ENCODE measurements at places on chromosomes 1 and 21.

DNA sequence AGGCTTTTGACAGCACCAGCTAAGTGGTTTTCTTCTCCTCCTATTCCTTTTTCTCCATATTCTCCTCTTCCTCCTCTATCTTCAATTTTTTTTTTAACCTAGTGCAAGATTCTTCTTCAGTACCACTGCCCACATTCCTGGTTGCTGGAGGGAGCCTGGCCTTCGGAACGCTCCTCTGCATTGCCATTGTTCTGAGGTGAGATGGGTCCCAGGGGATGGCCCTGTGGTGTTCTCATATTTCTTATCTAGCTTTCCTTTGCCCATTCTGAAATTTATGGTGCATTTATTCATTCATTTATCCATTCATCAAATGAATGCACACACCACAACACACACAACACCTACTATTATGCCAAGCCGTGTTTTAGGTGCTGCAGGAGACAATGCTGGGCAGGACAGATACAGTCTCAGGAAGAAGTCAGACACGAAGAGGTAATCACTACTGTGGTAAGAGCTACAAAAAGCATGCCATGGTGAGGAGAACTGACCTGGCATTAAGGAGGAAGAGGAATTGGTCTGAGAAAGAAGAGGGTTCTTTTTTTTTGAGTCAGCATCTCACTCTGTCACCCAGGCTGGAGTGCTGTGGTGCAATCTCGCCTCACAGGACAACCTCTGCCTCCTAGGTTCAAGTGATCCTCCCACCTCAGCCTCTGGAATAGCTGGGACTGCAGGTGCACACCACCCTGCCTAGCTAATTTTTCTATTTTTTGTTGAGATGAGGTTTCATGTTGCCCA, 47.5 kb upstream of the TDRD10 start:
- no peak for DNase-seq

- DNase-seq = no peak
Measured at GRCh38 chr1:167118188-167118587, 24.3 kb downstream of the STYXL2 start.

- no peak for DNase-seq
Measured at GRCh38 chr1:37392051-37392450, 82.3 kb upstream of the ZC3H12A start.

GRCh38 chr1:47963568-47964358, 33.4 kb downstream of the TRABD2B start:
- DNase-seq = no peak

- no peak for DNase-seq
Measured at GRCh38 chr1:87549738-87550137, 221.1 kb downstream of the LMO4 start.

- no peak for DNase-seq
Measured at GRCh38 chr21:42343101-42343500, 7.7 kb downstream of the TFF2 start.

- peak; percentile 97 for DNase-seq
Measured at GRCh38 chr1:16145662-16146278, 10.1 kb downstream of the EPHA2 start.

- peak; percentile 79 for DNase-seq
Measured at GRCh38 chr21:45454926-45455673, 50.1 kb downstream of the COL18A1 start.

DNA sequence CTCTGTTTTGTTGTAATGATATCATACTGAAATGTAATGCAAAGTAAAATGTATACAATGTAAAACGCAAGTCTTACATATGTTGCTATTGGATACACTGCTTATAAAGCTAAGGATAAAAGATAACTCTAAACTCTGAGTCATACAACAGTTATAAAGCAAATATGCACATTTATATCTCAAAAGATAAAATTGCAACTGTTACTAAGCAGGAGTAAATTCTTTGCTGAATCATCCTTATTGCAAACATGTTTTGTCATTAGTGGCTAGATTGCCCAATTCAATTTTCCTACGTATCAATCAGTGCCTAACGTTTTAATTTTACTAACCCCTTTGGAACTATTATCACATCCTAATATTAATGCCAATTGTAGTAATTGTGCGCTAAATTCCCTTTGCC, 762.9 kb downstream of the LTN1 start:
- peak; percentile 45 for DNase-seq

- no peak for DNase-seq
Measured at GRCh38 chr1:34331020-34331926, 154.6 kb downstream of the C1orf94 start.

DNA sequence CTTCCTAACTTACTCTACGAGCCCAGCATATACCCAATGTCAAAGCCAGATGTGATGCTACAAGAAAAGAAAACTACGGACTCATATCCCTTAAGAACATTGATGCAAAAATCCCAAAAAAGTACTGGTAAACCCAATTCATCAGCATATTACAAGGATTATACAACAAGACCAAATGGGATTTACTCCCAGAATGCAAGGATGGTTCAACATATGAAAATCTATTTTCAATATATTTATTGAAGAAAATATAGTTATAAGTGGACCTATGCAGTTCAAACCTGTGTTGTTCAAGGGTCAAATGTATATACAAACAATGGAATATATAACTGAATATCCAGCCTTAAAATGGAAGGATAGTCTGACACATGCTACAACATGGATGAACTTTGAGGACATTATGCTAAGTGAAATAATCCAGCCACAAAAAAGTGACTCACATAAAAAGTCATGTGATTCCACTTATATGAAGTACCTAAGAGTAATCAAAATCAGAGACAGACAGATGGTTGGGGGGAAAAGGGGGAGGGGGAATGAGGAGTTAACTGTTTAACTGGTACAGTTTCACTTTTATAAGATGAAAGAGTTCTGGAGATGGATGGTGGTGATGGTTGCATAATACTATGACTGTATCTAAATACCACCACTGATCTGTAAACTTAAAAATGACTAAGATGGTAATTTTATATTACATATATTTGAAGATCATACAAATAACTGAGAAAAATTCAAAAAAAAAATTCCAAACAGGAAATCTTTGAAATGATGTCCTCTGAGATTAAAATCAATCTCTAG, 3.7 kb upstream of the KLF18 start:
- no peak for DNase-seq

DNA sequence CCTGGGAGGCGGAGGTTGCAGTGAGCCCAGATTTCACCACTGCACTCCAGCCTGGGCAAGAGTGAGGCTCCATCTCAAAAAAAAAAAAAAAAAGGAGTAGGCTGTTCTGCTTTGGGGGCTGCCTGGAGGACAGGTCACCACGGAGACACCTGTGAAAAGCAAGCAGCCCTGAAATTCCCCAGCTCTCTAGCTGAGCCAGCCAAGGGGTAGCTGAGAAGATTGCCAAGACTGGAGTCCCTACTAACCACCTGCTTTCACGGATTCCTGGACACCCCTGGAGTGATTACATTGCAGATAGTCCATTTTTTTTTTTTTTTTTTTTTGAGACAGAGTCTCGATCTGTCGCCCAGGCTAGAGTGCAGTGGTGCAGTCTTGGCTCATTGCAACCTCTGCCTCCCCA, 12.5 kb downstream of the GPX7 start:
- no peak for DNase-seq

DNA sequence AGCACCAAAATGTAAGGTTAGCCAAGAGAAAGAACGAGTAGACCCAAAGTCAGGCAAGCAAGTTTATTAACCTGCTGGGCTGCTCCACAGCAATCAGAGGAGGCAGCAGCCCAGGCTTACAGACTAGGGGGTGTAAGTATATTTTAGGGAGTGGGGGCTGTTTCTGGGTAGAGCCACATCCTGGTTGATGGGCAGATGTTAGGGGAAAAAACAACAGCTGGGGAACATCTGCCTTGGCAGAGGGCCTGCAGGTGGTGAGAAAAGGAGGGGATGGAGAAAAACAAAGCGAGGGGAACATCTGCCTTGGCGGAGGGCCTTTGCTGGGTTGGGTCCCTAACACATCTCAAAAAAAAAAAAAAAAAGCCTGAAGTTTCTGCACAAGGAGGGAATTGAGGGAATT, 9.7 kb upstream of the ZBTB48 start:
- no peak for DNase-seq

GRCh38 chr21:24290151-24290833, 1317.0 kb downstream of the MRPL39 start:
- no peak for DNase-seq

- peak; percentile 27 for DNase-seq
Measured at GRCh38 chr1:34781071-34781843, at the start of gene GJB3. GJB3 (plus strand) TSS chr1:34781214; CDS start chr1:34784763, 3,549 bp downstream.

DNA sequence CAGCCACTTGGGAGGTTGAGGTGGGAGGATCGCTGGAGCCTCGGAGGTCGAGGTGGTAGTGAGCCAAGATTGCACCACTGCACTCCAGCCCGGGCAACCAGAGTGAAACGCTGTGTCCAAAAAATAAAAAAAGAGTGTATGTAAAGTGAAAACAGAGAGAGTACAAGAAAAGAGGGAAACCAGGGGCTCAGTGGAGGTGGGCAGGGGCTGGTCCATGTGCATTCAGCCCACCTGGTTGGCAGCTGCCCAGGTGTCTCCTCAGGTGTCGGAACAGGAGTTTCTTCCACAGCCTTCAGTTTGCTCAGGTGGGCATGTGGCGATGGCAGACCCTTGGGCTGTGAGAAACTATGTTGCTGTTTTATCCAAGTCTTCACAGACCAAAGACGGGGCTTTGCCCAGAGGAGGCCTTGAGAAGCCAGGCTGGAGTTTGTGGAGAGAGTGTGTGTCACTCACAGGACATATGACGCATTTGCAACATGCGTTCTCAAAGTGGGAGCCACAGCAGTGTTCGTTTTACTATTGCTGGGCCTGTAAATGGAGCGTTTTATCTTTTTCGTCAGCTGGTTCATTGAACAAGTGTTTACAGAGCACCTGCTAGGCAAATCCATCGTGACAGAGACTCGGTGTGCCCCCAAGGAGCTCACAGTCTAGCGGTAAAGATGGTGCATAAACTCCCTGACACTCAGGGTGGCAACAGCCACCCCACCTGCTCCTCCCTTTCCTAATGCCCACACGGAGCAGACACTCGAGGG, 22.4 kb upstream of the SAMD11 start:
- no peak for DNase-seq

GRCh38 chr1:190049314-190049713, 428.4 kb downstream of the BRINP3 start:
- no peak for DNase-seq

- DNase-seq = no peak
Measured at GRCh38 chr1:202254454-202255252, 61.1 kb downstream of the LGR6 start.
